Stomach (tissue), 19 donors: ENCODE measurements at places on chromosomes 16 and 17.

GRCh38 chr16:53583401-53583800 lies 80.4 kb upstream of the AKTIP start:
- DNase-seq, result no peak

GRCh38 chr16:9499941-9500593 lies 408.6 kb downstream of the HAPSTR1 start:
- DNase-seq, result no peak

DNA sequence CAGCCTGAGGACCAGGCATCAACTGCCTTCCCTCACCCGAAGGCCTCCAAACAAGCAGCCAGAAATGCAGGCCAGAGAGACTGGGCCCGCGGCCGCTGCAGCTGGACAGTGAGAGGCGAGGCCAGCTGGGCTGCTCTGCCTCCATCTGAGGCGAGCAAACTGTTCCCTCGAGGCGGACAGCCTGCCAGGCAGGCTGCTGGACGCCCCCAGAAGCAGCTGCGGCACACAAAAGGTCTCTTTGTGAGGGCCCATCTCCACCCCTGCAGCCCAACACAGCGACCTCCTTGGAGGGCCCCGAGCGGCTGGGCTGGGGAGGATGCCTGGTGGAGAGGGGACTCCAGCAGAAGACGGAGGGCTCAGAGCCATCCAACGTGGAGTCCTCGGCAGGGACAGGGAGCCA lies 4.7 kb downstream of the CORO7 start:
- DNase-seq, result peak; percentile 85

GRCh38 chr16:67393111-67393787 lies at the start of gene TPPP3:
TSS of gene TPPP3 (minus strand) at chr16:67393498. CDS start at chr16:67391111, 2,387 bp downstream.
- DNase-seq, result peak; percentile 83

DNA sequence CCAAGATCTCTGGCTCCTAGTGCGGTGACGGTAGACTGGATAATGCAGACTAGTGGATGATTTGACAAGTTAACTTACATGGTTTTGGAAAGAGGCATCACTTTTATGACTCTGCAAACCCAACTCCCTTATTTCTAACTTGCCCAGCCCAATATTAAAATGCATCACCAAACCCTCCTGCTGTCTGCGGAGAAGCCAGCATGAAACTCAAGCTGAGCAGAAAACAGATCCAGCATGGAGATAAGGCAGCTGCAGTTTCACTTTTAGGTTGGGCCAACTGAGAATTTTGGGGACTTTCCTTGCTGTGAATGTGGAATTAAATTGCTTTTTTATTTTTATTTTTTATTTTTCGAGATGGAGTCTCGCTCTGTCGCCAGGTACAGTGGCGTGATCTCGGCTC lies 27.8 kb downstream of the CDH1 start:
- no peak for DNase-seq
